Cardiac muscle cell (in vitro differentiated cells and primary cell): ENCODE measurements at places on chromosomes 2 and 18.
A peak's percentile ranks its signal among the peaks of the same experiment; 100 is the strongest.

DNA sequence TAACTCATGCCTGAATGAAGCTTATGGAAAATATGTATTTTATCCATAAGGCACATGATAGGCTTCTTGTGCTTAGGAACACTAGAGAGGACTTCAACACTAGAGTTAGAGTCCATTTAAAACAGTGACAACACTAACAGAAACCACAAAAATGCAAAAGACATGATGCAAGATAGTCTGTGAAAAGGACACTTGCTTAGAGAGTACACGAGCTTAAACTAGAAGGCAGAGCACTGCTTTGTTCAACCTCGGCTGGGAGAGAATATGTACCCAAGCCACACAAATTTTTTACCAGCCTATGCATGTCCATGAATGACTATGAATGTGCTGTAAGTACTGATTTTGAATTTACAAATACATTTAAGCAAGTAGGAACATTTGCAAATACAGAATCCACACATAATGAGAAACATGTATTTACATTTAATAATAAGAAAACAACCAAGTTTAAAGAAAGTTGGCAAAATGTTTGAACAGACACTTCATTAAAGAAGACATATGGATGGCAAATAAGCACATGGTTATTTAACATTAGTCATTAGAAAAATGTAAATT, 130.6 kb downstream of the SPOPL start:
- H3K4me3 ChIP-seq = no peak overlapping the region
- no peaks in the 10 kb centered on the region for H3K36me3 ChIP-seq
- H3K27ac ChIP-seq = no peak overlapping the region
- peaks cover 13% of the 10 kb centered on the region for H3K4me1 ChIP-seq
- no peak for DNase-seq

- H3K27ac ChIP-seq = no peak overlapping the region
- no peak for DNase-seq
- no peaks in the 10 kb centered on the region for H3K36me3 ChIP-seq
These were observed 74.3 kb upstream of the MSTN start for GRCh38 chr2:190136825-190137224.

GRCh38 chr2:105362862-105363591, 25.7 kb downstream of the C2orf49 start:
- H3K27ac ChIP-seq = peak overlapping the region; percentile 86
- H3K4me1 ChIP-seq = no peaks in the 10 kb centered on the region
- H3K4me3 ChIP-seq = no peak overlapping the region
- H3K36me3 ChIP-seq = peaks cover 92% of the 10 kb centered on the region
- no peak for DNase-seq
- no peaks in the 10 kb centered on the region for H3K27me3 ChIP-seq

DNA sequence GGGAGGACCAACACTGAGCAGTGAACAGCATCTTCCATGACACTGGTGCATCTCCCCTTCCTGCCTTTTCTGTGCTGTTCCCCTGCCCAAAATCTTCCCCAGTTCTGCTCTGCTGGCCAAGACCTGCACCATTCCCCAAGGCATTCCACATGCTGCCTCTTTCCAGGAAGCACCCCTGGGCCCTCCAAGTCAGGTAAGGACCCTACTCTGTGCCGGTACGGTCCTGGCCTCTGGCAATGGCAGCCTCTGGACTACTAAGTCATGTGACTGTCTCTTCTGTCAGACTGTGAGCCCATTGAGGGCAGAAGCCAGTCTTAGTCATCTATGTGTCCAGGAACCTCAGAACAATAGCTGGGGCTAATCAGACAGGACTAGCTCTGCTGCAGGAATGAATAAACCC, 282.0 kb downstream of the MYCN start:
- no peak for DNase-seq
- no peak overlapping the region for H3K27ac ChIP-seq
- H3K4me1 ChIP-seq = peaks cover 5% of the 10 kb centered on the region
- H3K27me3 ChIP-seq = no peaks in the 10 kb centered on the region

DNA sequence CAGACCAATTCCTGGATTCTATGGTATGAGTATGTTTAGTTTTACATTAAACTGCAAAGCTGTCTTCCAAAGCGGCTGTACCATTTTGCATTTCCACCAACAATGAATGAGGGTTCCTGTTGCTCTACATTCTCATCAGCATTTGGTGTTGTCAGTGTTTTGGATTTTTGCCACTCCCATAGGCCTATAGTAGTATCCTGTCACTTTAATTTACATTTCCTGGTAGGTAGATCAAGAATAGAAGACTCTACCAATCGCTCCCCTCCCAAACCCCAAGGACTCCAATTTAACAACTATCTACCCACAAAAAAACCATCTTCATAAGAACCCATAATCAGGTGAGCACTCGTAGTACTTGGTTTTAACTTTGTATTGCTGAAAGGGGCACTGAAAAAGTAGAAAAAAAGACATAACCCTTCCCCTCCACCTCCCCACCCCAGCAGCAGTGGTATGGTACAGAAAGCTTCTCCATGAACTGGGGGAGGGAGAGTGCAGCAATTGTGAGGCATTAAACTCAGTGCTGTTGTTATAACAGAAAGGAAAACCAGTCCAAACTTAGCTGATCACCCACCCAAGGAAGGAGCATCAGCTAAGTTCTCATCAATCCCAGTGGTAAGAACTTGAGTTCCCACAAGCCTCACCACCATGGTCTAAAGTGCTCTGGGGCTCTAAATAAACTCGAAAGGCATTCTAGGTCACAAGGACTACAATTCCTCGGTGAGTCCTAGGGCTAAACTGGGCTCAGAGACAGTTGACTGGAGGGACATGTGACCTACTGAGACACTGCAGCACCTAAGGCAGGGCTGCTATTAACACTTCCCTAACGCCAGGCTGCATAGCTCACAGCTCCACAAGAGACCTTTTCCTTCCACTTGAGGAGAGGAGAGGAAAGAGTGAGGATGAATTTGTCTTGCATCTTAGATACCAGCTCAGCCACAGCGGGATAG, 35.5 kb upstream of the CYTIP start:
- DNase-seq = no peak
- H3K27me3 ChIP-seq = no peaks in the 10 kb centered on the region
- H3K36me3 ChIP-seq = no peaks in the 10 kb centered on the region
- no peak overlapping the region for H3K4me3 ChIP-seq
- no peak overlapping the region for H3K27ac ChIP-seq

DNA sequence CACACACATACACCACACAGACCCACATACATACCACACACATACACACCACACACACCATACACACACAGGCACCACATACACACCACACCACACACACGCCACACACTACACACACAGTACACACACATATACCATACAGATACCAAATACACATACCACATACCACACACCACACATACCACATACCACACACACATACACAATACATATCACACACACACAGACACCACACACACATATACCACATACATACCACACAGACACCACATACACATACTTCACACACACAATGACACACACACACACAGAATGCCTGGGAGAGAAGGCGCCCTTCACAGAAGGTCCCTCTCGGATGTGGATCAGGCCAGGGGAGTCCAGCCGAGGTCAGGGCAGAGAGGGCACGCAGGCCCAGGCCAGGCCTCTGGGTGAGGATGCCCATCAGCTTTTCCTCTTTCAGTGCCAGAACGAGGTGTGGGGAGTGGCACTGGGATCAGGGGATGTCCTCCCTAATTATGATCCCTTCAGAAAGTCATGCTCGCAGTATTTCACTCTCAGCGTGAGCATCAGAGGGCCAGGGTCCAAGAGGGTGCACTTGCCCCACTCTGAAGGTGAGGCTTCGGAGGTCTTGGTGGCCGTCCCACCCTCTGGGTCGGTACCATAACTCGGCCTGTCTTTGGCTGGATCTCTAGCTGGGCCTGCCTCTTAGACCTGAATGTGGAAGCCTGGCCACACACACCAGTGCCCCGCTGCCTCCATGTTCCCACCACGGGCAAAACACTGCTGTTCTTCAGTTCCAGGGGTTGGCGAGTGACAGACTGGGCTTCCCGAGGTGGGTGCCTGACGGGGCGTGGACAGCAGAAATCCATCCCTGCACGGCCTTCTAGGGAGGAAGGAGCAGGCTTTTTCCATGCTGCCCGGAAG, 70.6 kb upstream of the ODC1 start:
- H3K27me3 ChIP-seq = no peaks in the 10 kb centered on the region
- H3K27ac ChIP-seq = no peak overlapping the region
- no peaks in the 10 kb centered on the region for H3K36me3 ChIP-seq
- no peak for DNase-seq
- no peak overlapping the region for H3K4me3 ChIP-seq
